ENCODE measurements at places on chromosomes 16 and 17.

DNA sequence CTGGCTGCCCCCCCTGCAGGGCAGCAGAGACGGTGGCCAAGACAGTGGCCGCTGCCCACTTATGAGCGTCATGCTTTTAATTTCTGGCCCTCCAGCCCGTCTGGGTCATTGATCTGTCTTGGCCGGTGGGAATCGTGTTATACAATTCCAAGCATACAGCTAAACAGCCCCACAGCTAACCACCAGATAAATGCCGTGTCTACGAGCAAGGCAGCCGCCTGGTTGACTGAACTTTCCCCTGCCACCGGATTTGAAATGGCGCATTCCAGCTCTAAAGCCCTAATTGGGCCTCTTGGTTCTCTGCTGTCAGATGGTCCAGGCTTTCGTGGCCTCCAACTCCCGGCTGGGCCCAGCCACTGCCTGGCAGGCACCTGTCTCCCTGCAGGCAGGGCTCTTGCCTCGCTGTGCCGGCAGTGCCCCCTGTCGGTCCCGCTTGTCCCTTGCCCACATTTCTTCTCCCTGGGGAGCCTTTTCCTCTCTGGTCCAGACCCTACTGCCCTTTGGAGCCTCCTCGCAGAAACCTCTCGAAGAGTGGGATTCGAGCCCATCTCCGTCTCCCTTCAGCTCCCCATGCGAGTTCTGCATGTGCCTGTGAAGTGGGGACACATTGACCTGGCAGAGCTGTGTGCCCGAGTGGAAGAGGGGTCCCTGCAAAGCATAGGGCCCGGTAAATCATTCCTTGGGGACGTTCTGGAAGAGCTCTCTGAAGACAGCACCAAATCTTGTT, 1.8 kb upstream of the RBFOX3 start:
- H3K27me3 ChIP-seq, result peaks cover 100% of the 10 kb centered on the region
- no peak overlapping the region for H3K4me3 ChIP-seq
- peaks cover 7% of the 10 kb centered on the region for H3K4me1 ChIP-seq
- H3K36me3 ChIP-seq, result no peaks in the 10 kb centered on the region
- no peak for DNase-seq
- H3K27ac ChIP-seq, result no peak overlapping the region

- H3K36me3 ChIP-seq, result no peaks in the 10 kb centered on the region
- H3K27me3 ChIP-seq, result no peaks in the 10 kb centered on the region
Measured at GRCh38 chr16:83329441-83329840, 478.3 kb upstream of the HSBP1 start.

DNA sequence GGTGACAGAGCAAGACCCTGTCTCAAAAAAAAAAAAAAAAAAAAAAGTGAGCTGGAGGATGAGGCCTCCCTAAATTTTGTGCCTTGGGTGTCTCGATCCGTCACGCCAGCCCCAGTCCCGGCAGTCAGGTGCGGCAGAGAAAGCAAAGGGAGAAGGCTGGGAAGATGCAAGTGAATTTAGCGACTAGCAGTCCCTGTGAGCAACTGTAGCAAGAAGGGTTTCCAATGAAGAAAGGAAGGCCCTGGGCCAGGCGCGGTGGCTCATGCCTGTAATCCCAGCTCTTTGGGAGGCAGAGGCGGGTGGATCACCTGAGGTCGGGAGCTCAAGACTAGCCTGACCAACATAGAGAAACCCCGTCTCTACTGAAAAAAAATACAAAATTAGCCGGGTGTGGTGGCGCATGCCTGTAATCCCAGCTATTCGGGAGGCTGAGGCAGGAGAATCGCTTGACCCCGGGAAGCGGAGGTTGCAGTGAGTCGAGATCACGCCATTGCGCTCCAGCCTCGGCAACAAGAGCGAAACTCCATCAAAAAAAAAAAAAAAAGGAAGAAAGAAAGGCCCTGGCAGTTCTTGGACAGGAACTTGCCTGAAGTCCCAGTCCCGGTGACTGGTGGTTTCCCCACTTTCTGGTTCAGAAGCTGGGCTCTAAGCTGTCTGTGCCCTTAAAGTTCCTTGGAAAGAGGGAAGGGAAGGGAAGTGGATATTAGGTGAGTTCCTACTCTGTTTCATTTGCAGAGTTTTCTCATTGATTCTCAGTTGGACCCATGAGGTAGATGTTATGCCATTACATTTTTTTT, 1.8 kb upstream of the QPRT start:
- no peaks in the 10 kb centered on the region for H3K36me3 ChIP-seq
- H3K4me1 ChIP-seq, result peaks cover 17% of the 10 kb centered on the region
- no peak overlapping the region for H3K4me3 ChIP-seq
- no peak overlapping the region for H3K27ac ChIP-seq
- no peak for DNase-seq

GRCh38 chr17:10111907-10112452, 86.4 kb downstream of the GAS7 start:
- H3K4me1 ChIP-seq, result peaks cover 76% of the 10 kb centered on the region
- no peaks in the 10 kb centered on the region for H3K36me3 ChIP-seq
- no peak for DNase-seq
- H3K27me3 ChIP-seq, result no peaks in the 10 kb centered on the region
- H3K27ac ChIP-seq, result peak overlapping the region; percentile 94
